ENCODE measurements at places on chromosomes 5 and 9. TPM values are rescaled to one million over a fixed set of nuclear protein-coding genes. Genes with fewer than 3 reads are reported as not detected.

SYNPO gene
- total RNA-seq, result 2.0 TPM

STOM gene
- total RNA-seq, result 105 TPM

LHX3 gene
- total RNA-seq, result not detected

PTCH1 gene
- 1.6 TPM for total RNA-seq

SAXO1 gene
- total RNA-seq, result 0.09 TPM

GABBR2 gene
- 0.43 TPM for total RNA-seq

GLRA1 gene
- not detected for total RNA-seq

N4BP3 gene
- 1.8 TPM for total RNA-seq

FSD1L gene
- total RNA-seq, result 4.6 TPM

MLLT3 gene
- total RNA-seq, result 31.8 TPM

NMUR2 gene
- not detected for total RNA-seq

PRRC1 gene
- total RNA-seq, result 42.1 TPM

FRMD3 gene
- total RNA-seq, result 0.26 TPM

PCDHB6 gene
- 0.16 TPM for total RNA-seq

SMIM32 gene
- not detected for total RNA-seq

HNRNPK gene
- total RNA-seq, result 349 TPM

LPCAT1 gene
- total RNA-seq, result 37.6 TPM

PCDHGB7 gene
- total RNA-seq, result 5.2 TPM

CBY3 gene
- 0.16 TPM for total RNA-seq

SPATA31A3 gene
- total RNA-seq, result not detected

CRB2 gene
- total RNA-seq, result not detected

PPP2R2B gene
- under 0.01 TPM for total RNA-seq

INSL6 gene
- not detected for total RNA-seq

MCIDAS gene
- not detected for total RNA-seq

FCN2 gene
- total RNA-seq, result not detected

SLC9A3 gene
- total RNA-seq, result 0.17 TPM

RLN2 gene
- not detected for total RNA-seq

SLC27A6 gene
- total RNA-seq, result not detected

TMEM171 gene
- total RNA-seq, result 0.26 TPM

CATSPER3 gene
- total RNA-seq, result 0.16 TPM

CCL27 gene
- total RNA-seq, result not detected

SRP19 gene
- total RNA-seq, result 43.6 TPM

All from bronchial smooth muscle cell (primary cell).